ENCODE measurements at places on chromosomes 6 and 20.

DNA sequence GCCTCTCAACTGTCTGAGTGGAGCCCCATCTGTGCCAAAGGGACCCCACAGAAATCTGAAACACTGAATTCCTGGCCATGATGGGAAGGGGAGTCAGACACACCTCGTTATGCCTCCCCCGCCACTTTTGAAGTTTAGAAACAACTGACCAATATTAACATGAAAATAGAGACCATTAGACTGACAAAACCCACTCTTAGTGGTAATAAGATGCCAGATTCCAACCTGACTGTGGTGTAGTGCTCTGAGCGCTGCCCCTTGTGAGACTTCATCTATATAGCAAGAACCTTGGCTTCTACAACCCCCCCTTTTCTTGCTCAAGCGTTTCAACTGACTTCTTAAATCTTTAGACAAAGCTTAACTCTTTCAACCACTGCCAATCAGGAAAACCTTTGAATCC, 46.1 kb upstream of the UNC93A start:
- H3K4me3 ChIP-seq: no peak overlapping the region
- no peak overlapping the region for H3K27ac ChIP-seq
- no peaks in the 10 kb centered on the region for H3K36me3 ChIP-seq
- H3K4me1 ChIP-seq: peaks cover 12% of the 10 kb centered on the region

DNA sequence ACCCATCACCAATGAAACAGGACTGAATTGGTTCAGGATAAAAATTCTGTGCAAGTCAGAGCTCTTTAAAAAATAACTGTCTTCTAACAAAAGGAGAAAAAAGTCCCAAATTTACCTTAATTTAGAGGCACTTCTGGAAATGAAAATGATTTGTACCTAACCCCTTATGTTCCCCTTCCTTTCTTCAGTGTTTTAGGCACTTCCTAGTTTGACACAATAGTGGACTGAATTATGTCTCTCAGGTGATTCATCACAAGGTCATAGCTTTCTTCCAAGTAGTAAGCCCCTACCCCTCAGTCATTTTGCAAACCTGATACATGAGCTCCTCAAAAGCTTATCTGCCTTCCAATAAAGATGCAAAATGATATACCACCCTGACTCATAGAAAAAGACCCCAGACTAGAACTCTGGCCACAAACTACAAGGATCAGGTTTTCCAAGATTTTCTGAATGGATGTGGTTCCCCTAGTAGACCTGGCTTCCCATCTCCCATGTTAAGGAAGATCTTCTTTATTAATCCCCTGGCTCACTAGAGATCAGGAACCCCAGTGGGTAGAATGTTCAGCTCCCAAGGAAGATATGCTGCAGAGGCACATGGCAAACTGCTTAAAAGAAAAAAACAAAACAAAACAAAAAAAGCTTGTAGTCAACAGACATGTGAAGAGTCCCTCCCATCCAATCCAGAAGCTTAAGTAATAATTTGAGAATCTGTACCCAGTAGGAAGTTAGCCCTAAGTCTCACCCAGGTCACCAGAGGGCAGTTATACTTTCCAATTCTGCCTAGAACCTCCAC, 3.6 kb downstream of the PPP1R10 start:
- H3K4me3 ChIP-seq: peak overlapping the region; percentile 68
- H3K27me3 ChIP-seq: no peaks in the 10 kb centered on the region
- DNase-seq: no peak
- H3K36me3 ChIP-seq: peaks cover 22% of the 10 kb centered on the region

- H3K36me3 ChIP-seq: no peaks in the 10 kb centered on the region
- H3K4me3 ChIP-seq: no peak overlapping the region
- no peak for DNase-seq
- no peak overlapping the region for H3K27ac ChIP-seq
Measured at GRCh38 chr6:11734861-11735613, 43.6 kb downstream of the ADTRP start.

- H3K27ac ChIP-seq: no peak overlapping the region
- H3K4me1 ChIP-seq: no peaks in the 10 kb centered on the region
- no peak for DNase-seq
Measured at GRCh38 chr6:80967609-80968008, 784.9 kb downstream of the TENT5A start.

DNA sequence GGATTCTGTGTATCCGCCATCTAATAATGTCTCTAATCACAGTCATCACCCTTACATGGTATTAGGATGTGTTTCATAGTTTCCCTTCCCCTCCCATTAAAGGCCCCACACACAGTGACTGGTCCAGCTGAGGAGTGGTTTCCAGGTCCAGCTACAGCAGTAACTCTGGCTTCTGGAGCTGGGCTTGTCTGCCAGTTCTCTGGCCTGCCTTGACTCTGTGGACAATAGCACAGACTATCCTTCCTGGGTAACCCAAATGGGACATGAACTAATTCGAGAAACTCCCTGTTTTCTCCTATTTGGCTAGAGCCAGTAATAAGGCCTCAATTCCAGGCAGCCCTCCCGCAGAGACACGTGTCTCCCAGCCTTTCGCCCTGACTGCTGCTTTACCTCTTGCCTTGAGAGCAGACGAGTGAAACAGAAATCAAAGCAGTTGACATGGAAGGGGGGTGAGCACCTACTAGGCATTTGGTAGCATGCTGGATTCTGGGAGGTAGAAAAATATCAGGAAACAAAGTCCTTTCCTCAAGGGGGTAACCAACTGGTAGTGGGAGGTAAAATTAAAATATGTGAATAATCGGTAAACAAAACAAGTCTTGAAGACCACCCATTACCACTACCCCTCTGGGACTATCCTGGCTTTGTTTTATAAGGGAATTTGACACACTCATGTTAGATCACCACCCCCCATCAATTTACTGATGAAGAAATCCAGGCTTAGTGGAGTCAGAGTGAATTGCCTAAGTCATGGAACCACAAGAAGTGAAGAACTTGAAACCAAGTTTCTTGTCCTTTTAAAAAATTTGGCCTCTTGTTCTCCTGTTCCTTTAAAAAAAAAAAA, 1.2 kb downstream of the TRAF3IP2 start:
- no peak for DNase-seq
- H3K36me3 ChIP-seq: peaks cover 9% of the 10 kb centered on the region
- H3K27me3 ChIP-seq: no peaks in the 10 kb centered on the region
- peak overlapping the region; percentile 87 for H3K27ac ChIP-seq

DNA sequence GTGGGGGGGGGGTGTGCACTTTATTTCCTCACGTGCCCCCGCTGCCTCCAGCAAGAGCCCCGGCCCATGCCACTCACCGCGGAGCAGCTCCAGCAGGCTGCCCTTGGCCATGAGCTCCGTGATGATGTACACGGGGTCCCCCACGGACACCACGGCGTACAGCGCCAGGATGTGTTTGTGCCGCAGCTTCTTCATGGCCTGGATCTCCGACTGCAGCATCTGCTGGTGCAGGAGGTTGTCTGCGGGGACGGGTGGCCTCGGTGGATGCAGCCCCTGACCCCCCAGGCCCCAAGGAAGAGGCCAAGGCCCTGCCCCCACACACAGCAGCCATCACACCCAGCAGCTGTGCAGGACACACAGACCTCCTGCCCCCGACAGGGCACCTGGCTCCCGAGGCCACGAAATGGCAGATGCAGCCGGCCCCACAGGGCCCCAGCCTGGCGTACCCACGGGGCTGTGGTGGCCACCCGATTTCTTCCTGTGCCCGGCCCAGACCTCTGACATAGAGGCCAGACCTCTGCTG, 4.7 kb downstream of the PTK6 start:
- no peaks in the 10 kb centered on the region for H3K36me3 ChIP-seq
- no peak for DNase-seq
- H3K27ac ChIP-seq: no peak overlapping the region
- no peak overlapping the region for H3K4me3 ChIP-seq
- no peaks in the 10 kb centered on the region for H3K27me3 ChIP-seq
- no peaks in the 10 kb centered on the region for H3K4me1 ChIP-seq

All from thymus (tissue), 14 donors.